Naive thymus-derived CD8-positive, alpha-beta T cell (primary cell): ENCODE measurements at places on chromosomes 12 and 14. TPM values are rescaled to one million over a fixed set of nuclear protein-coding genes. Genes with fewer than 3 reads are reported as not detected.
A peak's percentile ranks its signal among the peaks of the same experiment; 100 is the strongest.

The NRL gene
- total RNA-seq: 2.7 TPM

The LMO3 gene
- total RNA-seq: not detected

The MANSC4 gene
- total RNA-seq: not detected

The PRB2 gene
- not detected for total RNA-seq

The PROX2 gene
- total RNA-seq: 0.52 TPM

The SERPINA1 gene
- total RNA-seq: not detected

The TAS2R13 gene
- total RNA-seq: 1.2 TPM

The CARMIL3 gene
- total RNA-seq: not detected

The FBLN5 gene
- 8.1 TPM for total RNA-seq

The TSHR gene
- total RNA-seq: not detected

The FOXG1 gene
- not detected for total RNA-seq

The KRT2 gene
- total RNA-seq: 0.62 TPM

The GPRC5A gene
- total RNA-seq: not detected

- DNase-seq: no peak
These were observed 19.7 kb upstream of the NGB start for GRCh38 chr14:77290705-77291104.

DNA sequence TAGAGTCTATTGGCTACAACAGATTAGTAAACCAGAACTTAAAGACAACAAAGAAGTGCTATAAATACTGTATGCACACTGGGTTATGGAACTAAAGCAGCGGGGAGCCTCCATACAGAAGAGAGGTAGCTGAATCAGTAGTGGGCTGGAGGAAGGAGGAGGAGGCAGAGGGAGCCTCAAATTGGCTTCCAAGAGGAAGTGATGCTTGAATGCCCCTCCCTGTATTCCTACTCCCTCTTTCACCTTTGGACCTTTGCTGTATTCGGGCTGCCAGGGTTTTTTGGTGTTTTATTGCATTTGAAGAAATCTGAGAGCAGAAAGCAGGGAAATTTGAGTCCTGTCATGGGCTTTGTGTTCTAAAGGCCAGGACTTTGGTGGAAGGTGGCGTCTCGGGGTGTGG is 104.0 kb upstream of the PTPRB start:
- DNase-seq: no peak

GRCh38 chr12:29544428-29545101 is 47.1 kb upstream of the OVCH1 start:
- no peak for DNase-seq

GRCh38 chr14:103630364-103631108 is 1.5 kb downstream of the KLC1 start:
- no peak for DNase-seq

DNA sequence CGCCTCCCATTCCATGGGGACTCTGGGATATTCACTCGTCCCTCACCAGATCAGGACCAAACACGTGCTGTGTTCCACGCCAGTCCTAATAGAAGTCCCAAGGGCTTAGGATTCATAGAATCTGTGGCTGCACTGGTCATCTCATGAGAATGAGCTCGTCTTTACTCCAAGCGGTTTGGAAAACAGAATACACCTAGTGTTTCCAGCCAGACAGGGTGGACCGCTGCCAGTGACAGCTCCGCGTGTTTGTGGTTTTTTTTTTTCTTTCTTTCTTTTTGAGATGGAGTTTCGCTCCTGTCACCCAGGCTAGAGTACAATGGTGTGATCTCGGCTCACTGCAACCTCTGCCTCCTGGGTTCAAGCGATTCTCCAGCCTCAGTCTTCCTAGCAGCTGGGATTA is 75.1 kb downstream of the GLT1D1 start:
- DNase-seq: no peak

- DNase-seq: no peak
These were observed 47.8 kb upstream of the ETV6 start for GRCh38 chr12:11601647-11602046.

- no peak for DNase-seq
These were observed 5.4 kb upstream of the WIF1 start for GRCh38 chr12:65126482-65126881.

GRCh38 chr12:118063576-118064391 is 2.8 kb upstream of the WSB2 start:
- no peak for DNase-seq

- no peak for DNase-seq
These were observed 83.7 kb downstream of the TMTC3 start for GRCh38 chr12:88225776-88226175.

GRCh38 chr14:101236496-101237251 is 324.6 kb upstream of the DIO3 start:
- DNase-seq: no peak

- peak; percentile 53 for DNase-seq
These were observed at the start of gene LTB4R for GRCh38 chr14:24310646-24311604. Gene LTB4R, plus strand, starts transcription at chr14:24311502. Its CDS starts 4,150 bp downstream, at chr14:24315652.

- DNase-seq: no peak
These were observed 40.7 kb downstream of the WNK1 start for GRCh38 chr12:793037-793436.

GRCh38 chr12:101992091-101992490 is 69.7 kb downstream of the WASHC3 start:
- DNase-seq: no peak

DNA sequence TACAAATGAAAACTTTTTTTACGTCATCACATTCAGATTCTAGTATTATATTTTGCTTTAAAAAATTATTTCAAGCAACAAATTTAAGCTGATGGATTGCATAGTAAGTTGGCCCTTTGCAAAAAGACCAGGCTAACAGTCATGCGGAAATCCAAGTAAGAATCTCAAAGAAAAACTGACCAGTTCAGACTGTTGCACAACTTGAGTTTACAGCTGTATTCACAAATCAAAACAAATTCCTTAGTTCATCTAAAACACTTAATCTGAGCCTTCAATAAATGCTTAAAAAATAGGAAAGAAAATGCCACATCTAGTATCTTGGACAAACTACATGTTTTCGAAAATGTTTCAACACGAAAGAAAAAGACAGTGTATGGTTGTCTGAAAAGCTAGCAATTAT is 847 bp downstream of the CCDC59 start:
- DNase-seq: no peak

- DNase-seq: no peak
These were observed 46.7 kb downstream of the SPRING1 start for GRCh38 chr12:116691205-116691604.

DNA sequence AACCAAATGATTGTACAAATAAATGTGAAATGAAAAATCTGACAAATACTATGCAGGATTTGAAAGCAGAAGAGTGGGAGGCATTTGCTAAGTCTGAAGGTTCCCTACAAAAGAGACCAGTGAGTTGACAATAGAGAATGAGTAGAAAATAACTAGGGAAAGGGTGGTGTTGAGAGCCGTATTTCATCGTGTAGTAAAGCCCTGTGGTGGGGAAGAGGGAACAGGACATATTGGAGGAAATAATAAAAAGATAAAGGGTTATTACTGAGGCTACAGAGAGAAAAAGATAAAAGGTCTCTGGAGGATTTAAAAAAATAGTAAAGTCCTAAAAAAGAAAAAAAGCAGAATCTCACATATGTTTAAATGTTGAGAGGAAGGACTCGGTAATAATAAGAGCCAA is 268.8 kb downstream of the DUSP6 start:
- DNase-seq: no peak

DNA sequence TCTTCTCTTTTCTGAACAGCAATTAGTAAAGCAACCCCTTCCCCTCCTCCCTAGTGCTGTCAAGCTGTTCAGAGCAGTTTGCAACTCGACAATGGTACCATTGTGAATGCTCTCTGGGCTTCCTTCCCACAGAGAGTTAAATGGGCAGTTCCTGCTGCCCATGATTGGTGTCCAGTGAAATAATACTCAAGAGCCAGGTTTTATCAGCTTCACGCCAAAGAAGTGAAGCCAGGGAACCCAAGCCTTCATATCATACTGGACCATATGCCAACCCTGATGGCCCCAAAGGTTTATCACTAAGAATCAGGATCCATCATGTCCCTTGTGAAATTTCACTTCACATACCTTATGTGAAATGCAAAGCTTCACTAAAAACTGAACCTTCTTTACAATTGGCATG is 24.7 kb downstream of the INSM2 start:
- no peak for DNase-seq

GRCh38 chr12:59322473-59322872 is 273.4 kb upstream of the SLC16A7 start:
- DNase-seq: no peak

DNA sequence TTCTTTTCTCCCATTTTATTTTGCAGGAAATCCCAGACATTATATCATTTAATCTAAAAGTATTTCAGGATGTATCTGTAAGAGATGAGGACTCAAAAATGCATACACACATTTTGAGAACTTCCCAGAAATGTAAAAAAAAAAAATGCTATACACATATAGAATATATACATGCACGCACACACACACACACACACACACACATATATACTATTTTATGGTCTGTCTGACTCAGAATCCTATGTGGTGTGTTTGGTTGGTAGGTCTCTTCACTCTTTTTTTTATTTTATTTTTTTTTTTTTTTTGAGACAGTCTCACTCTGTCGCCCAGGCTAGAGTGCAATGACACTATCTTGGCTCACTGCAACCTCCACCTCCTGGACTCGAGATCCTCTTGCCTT is 65.5 kb downstream of the FBXO34 start:
- DNase-seq: no peak

- DNase-seq: no peak
These were observed 57.3 kb downstream of the TTC7B start for GRCh38 chr14:90758959-90759358.

DNA sequence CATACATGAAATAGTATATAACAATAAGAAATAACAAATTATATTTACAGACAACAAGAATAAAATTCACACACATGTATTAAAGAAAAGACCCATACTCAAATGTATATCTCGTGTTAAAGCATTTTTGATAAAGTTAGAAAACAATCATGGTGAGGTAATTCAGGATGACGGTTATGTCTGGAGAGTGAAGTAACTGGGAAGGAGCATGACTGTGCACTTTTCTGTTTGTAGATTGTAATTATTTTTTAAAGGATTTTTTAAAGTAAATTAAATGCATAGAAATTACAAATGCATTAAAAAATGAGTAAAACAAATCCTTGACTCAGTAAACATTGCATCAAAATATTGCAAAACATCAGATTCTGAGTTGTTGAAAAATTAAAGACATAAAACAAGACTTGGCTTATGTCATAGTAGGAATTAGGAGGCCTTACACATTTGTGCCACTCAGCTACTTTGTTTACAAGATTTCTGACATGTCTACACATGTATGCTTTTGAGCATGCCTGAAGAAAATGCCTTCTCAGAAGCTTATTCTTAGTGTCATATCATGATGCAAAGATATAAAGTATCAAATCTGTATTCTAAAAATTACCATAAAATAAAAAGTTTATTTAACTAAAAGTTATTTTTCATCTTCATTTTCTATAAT is 1325.1 kb downstream of the SLC16A7 start:
- DNase-seq: no peak

GRCh38 chr14:68810173-68811153 is 17.6 kb upstream of the ZFP36L1 start:
- no peak for DNase-seq

DNA sequence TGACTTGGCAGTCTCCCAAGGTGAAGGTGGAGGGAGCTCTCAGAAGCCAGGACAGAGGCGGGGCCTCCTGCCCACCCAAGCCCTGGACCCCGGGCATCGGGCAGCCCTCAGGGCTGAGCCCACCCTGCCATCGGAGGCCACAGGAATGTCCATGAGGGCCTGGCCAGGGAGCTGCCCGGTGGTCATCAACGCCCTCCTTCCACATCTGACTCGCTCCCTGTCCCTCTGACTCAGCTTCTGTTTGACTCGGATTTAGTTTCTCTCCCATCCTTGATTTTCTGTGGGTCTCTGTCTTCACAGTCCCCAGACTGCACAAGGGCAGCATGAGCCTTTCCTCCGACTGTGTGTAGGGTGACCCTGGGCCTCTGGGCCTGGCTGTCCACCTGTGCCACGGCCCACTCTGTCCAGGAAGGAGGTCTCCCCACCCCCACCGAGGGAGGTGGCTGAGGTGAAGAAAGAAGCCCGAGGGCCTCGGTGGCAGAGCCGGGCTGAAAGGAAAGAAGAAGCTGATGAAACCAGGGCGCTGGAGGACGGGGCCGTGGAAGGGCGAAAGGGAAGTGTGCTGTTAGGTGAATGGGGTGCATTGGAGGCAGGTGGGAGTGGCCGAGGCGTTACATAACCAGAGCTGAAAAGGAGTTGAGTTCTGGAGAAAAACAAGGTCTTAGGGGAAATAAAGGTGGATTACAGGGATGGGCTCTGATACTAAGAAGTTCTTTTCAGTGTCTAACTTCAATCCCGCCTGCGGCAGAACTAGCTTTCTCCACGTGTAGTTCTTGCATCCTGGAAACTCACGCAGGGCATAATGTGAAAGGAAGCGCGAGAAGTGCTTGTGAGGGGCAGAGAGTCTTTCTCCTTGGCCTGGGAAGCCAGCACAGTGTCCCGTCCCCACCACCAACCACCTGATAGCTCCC is 16.7 kb upstream of the TMEM106C start:
- DNase-seq: no peak

DNA sequence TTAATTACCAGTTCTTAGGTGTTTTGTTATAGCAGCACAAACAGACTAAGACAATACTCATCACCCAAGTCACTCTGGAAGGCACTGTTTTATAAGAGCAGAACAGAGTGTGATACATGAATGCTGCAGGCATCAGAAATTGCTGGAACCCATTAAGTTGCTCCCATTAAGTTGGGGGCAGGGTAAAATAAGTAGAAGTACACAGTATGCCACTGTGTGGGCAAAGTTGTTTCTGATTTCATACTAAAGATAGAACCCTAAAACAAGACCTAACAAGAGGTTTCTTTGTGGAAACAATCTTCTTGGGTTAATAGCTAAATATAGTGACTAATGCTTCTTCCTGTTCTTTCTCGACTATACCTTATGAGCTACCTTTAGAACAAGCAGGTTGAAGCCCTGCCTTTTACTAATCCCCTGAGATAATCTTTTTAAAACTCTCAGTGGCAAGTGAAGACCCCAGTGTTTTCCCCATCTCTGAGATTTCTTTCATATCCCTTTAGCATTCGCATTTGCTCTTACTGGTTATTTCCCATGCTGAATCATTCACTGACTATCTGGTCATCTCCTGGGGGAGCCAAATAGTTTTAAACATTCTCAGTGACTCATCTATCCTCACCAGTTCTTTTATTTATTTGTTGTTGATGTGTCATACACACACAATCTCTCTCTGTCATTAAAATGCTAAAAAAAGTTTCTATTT is 52.3 kb downstream of the SOCS2 start:
- no peak for DNase-seq

GRCh38 chr12:69023840-69024239 is 90.9 kb upstream of the CPM start:
- DNase-seq: no peak

GRCh38 chr14:40003773-40004172 is 571.5 kb upstream of the FBXO33 start:
- DNase-seq: no peak

GRCh38 chr12:6541371-6542165 is 7.3 kb downstream of the GAPDH start:
- no peak for DNase-seq

- no peak for DNase-seq
These were observed 178.1 kb upstream of the HMGA2 start for GRCh38 chr12:65646127-65646643.

DNA sequence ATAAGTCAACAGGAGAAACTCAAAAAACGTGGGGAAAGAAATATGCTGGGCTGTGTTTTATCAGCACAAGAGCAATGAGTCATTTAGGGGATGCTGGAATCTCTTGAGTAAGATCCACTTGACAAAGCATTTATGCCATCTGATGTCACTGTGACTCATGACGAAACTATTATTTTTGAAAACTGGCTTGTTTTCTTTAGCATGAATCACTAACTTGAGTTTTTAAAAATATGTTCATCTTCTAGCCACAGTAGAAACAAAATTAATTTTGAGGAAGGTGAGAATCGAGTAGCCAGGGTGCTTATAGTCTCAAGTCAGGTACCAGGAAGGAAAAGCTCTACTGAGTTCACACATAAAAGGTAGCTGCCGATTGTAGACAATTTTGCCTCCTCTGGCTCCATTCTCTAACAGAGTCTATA is 456.2 kb upstream of the MGAT4C start:
- DNase-seq: no peak
